ENCODE measurements at places on chromosomes 3 and 15.

- no peak for DNase-seq
These were observed 52.7 kb upstream of the ATOSA start for GRCh38 chr15:52731732-52732470.

- no peak for DNase-seq
These were observed 30.9 kb downstream of the MAP6D1 start for GRCh38 chr3:183794452-183794851.

DNA sequence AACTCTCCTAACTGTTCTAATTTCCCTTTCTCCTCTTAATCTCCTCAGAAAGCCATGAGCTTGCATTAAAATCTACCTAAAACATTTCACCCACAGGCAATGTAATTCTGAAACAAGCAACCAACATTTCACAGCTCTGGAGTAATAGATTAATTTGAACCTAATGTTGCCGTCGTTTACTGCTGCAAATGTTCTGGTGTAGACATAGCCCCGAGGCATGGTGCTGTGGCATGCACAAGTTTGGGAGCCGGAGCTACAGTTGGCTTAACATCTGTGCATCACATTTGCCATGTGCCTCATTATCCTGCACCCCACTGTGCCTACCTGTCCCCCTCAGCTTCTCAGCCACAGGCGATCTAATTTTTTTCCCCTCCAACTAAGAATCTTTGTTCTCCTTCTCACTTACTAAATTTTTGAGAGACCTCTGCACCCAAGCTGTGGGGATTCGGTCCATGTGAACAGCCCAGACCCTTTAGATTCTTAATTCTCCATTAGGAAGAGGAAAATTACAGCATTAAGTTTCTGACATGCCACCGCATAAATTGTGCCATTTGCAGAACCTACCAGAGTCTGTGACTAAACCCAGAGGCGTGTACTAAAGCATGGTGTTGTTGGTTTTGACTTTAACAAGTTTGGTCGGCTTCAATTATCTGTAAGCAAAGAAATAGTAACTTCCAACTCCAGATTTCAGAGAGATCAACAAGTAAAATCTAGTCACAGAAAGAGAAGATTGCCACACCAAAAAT lies 419.2 kb downstream of the MECOM start:
- no peak for DNase-seq

- DNase-seq, result no peak
These were observed 70.2 kb upstream of the PIK3R4 start for GRCh38 chr3:130816561-130817445.

DNA sequence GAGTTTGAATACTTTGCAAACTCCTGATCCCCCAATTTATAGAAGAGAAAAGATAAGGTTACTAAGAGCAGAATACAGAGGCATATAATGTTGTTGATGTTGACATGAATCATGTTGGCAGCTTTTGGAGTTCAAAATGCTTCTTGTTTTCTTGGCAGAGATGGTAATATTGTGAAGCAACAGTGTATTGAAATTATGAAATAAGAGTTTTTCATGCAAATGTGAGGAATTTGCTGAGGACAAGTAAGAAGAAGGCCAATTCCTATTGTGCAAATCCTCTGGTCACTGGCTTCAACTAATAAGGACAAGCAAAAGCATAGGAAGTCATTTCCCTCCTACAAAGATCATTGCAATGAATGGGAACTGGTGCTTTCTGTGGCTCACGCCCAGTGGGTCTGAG lies 126.9 kb upstream of the CHL1 start:
- DNase-seq, result peak; percentile 1

DNA sequence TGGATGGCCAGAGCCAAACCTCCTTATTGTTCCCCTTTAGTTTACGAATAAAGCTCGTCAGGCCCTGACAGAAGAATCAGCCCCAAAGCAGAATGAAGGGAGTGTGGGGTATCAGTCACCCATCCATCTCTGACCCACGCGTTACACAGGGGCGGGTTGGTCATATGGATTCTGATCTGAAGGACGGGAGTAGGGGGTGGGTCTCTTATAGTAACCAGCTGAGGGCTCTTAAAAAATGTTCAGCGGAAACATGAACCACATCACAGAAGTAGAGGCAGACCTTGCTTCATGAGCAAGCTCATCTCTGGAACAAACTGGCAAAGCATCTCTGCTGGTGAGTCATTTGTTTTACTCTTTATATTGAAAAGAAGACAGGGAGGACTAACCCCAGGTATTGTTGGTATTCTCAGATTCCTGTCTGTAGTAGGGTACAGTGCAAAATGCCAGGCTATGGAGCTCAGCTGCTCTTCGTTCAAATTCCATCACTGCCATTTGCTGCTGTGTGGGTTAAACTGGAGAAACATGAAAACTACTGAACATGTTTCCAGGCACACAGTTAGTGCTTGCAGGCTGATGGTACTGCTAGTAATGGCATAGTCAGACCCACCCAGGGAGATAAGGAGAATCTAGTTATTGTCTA lies at the start of gene CXCR6:
TSS of gene CXCR6 (plus strand) at position 258 of the 640 bp plus-strand sequence. CDS start 3,018 bp downstream, outside the sequence.
- DNase-seq, result no peak

- DNase-seq, result no peak
These were observed 9.0 kb downstream of the WNT7A start for GRCh38 chr3:13870902-13871301.

All from inflammatory macrophage treated with lipopolysaccharide for 1 hour (primary cell).